ENCODE measurements at places on chromosomes 7 and 10. TPM values are rescaled to one million over a fixed set of nuclear protein-coding genes. Genes with fewer than 3 reads are reported as not detected.

GRCh38 chr7:124489925-124490324 lies 275.7 kb downstream of the GPR37 start:
- no peak for DNase-seq

GRCh38 chr10:25492040-25492439 lies 317.2 kb downstream of the GPR158 start:
- no peak for DNase-seq

GRCh38 chr7:69961436-69961835 lies 363.2 kb downstream of the AUTS2 start:
- DNase-seq: no peak

The CDHR1 gene
- total RNA-seq: 0.22 TPM

- no peak for DNase-seq
Observed at GRCh38 chr10:48759113-48759901, 74.6 kb downstream of the WDFY4 start.

The PNLIPRP1 gene
- not detected for total RNA-seq

- no peak for DNase-seq
Observed at GRCh38 chr10:16866541-16867275, 49.5 kb upstream of the RSU1 start.

DNA sequence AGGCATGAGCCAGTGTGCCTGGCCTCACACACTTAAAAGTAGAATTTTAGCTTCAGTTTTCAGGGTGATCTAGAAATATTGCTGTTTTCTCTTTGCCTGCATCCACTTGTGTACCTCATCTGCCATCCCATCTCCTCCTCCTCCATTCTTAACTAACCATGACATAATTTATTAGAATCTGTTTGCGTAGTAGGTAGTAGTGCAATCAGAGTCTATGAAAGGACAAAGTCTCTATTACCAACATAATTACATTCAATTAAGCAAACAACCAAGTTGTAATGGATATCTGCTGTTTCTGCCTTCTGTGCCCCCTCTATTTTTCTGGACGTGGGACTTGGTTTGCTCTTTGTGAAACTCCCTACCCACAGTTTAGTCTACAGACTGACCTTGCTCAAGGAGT lies 72.9 kb downstream of the CDK14 start:
- no peak for DNase-seq

The ZPBP gene
- total RNA-seq: not detected

The SLC29A3 gene
- total RNA-seq: 1.4 TPM

DNA sequence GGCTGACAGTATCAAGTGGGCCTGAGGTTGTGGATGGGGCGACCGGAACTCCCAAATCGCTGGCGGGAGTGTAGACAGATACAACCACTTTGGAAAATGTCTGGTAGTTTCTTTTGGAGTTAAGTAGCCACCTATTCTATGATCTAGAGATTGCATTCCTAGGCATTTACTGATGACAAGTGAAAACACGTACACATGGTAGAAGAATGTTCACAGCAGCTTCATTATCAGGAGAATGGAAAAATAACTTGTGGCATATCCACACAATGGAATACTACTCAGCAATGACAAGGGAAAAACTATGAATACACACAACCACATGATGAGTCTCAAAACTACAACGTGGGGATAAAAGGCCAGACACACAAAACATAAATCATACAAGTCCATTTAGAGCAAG lies 146.0 kb downstream of the MYOF start:
- no peak for DNase-seq

DNA sequence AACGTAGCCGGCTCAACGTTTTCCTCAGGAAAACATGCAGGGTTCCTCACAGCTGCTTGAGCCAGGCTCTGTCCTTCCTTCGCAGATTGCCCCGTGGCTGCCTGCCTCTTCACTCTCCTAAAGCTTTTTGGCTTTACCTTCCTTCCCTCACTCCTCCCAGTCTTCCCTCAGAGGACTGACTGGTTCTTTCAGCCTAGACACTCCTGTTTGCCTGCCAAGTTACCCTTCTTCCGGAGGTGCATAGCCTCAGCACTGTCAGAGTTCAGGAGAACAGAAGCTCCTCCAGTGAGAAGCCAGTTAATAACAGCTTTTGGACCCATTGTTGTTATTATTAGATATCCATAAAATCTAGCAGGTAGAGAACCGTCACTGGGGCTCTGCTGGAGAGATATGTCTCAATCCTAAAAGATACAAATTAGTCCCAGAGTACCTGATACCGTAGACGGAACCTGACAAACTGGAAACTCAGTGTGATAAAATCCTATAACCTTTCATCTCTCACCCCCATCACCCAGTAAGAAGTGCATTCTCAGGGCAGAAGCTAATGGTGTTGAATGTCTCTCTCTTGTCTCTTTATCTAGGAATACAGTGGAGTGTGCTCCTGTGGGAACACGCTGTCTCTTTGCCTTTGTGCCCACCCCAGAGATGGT lies 79.6 kb downstream of the SND1 start:
- DNase-seq: no peak

- DNase-seq: no peak
Observed at GRCh38 chr7:31761646-31762045, 74.6 kb downstream of the PPP1R17 start.

Data from adrenal gland (tissue), 19 donors.